Progenitor cell of endocrine pancreas (in vitro differentiated cells): ENCODE measurements at places on chromosomes 5 and 9.

- DNase-seq: no peak
Observed at GRCh38 chr9:6876195-6876894, 118.6 kb downstream of the KDM4C start.

DNA sequence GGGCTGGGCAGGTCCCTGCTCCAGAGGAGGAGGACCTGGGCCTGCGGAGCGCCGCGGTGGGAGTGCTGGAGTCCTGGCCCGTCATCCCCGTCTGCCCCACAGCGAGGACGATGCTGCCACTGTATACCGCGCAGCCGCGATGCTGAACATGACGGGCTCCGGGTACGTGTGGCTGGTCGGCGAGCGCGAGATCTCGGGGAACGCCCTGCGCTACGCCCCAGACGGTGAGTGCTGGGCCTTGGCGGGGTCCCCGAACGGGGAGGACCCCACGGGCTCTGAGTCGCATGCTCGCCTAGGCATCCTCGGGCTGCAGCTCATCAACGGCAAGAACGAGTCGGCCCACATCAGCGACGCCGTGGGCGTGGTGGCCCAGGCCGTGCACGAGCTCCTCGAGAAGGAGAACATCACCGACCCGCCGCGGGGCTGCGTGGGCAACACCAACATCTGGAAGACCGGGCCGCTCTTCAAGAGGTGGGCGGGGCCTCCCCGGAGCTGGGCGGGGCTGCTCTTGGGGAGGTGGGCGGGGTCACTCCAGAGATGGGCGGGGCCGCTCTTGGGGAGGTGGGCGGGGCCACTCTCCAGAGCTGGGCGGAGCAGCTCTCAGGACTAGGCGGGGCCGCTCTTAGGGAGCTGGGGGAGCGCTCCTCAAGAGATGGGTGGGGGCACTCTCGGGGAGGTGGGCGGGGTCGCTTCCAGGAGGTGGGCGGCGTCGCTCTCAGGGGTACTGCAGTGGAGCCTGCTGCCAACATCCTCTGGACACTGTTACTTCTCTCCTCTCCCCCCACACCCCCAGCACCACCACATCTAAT, 13.1 kb downstream of the LRRC26 start:
- no peak for DNase-seq

DNA sequence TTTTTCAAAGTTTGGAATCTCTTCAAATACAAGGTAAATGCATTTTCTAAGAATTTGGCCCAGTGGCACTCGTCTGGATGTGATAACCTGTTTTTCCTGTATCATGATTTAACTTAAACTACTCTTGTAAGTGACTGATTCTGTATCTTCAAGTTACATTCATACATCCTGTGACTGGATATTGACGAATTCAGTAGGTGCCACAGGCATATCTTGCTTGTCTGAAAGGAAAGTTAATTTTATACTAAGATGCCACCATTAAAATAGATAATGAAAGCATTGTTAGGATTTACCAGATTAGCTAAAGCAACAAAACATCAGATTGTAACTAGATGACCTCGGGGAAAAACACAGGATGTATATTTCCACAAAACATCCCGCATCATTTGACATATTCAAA, 175.3 kb upstream of the ZNF608 start:
- no peak for DNase-seq

GRCh38 chr5:39411061-39411460, 13.7 kb downstream of the DAB2 start:
- no peak for DNase-seq

DNA sequence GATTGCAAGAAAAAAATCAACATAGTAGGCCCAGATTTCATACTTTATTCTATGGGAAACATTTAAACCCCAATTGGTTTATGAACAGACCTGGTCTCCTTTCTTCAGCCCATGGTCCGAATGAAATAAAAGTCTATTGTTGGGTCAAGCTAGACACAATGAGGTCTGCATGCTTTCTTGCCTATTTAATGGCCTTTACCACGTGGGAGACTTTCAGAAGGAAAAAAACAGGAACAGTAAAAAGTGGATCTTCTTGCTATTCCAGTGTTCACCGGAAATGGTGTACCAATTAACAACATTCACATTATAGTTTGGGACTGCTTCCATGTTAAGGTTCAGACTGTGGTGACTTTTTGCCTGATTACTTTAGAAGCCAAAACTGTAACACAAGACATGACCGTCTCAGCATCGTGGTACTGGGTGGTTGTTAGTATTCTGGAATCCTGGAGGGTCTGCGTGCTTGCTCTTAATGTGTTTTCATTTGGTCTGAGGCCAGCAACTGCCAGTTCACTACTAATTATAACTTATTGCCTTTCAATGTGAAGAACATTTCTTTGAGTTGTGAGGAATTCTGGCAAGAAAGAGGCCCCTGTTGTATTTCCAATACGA, 85.4 kb upstream of the PRRC1 start:
- DNase-seq: no peak

DNA sequence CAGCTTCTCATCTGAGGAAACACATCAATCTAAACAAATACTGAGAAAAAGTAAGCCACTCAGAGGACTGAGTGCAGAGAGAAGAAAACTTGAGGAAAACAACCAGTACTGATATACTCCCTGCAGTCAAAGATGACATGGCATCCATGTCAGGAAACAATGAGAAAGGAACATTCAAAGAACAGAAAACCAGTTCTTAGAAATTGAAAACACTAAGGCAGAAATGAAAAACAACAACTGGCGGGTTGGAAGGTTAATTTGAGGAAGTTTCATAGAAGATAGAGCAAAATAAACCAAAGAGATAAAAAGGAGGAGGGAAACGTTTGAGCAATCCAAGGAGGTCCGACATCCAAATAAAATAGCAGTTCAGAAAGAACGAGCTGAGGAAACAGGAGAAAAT, 475.2 kb downstream of the HINT1 start:
- no peak for DNase-seq

- DNase-seq: no peak
Observed at GRCh38 chr9:79986437-79986836, 414.7 kb downstream of the TLE4 start.

DNA sequence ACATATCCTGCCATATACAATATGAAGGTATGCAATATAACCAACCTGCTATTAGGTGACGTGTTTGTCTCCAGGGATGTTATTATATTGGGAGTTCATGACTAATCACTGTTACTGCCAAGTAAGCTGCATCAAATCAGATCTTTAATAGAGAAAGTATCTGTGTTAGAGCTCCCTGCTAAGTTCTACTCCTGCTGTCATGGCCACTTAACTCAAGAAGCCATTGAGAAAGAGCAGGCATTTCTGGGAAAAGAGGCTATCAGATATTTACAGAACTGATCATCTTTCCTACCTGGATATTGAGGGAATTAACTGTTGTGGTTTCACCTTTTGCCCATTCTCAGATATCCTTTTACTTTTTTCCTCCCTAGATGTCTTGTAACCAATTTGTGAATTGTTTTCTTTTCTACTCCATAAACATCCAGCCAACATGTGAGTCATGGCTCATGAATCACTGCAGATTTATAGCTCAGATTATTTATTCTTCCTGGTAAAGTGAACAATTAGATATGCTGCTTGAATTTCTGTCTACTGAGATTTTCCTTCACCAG, 634.8 kb upstream of the FAM174A start:
- DNase-seq: no peak

GRCh38 chr5:138942861-138943260, 67.7 kb upstream of the LRRTM2 start:
- no peak for DNase-seq

- DNase-seq: no peak
Observed at GRCh38 chr9:95264954-95265615, 52.4 kb downstream of the FANCC start.

GRCh38 chr5:172669386-172670004, 28.4 kb downstream of the NEURL1B start:
- no peak for DNase-seq

- DNase-seq: no peak
Observed at GRCh38 chr9:32738501-32739172, 44.7 kb upstream of the TMEM215 start.

GRCh38 chr9:89486681-89487080, 11.2 kb downstream of the SEMA4D start:
- no peak for DNase-seq

- DNase-seq: no peak
Observed at GRCh38 chr5:65102371-65102975, 333.7 kb downstream of the CWC27 start.

DNA sequence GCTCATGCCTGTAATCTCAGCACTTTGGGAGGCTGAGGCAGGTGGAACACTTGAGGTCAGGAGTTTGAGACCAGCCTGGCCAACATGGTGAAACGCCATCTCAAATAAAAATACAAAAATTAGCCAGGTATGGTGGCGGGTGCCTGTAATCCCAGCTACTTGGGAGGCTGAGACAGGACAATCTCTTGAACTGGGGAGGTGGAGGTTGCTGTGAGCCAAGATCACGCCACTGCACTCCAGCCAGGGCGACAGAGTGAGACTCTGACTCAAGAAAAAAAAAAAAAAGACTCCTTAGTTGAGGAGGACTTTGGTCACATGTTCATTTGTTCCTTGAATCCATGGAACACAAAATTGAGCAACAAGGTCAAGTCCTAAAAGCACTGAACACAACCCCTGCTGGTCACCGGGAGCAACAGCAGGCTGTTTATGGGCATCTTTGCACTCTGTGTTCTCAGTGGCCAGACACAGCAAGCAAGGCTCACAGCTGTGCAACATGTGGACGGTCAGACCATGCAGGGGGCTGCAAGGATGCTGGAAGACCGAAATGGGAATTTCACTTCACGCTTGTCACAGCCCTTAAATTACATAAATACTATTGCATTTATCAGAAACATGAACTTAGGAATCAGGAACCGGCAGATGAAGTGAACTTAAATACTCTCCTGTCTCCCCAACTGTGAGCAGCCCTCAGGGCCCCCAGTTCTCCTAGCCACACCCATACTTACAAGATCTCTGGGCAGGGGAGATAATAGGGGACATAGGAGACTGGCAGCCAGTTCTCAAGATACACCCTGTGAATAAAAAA, 2.8 kb downstream of the GBGT1 start:
- DNase-seq: no peak

DNA sequence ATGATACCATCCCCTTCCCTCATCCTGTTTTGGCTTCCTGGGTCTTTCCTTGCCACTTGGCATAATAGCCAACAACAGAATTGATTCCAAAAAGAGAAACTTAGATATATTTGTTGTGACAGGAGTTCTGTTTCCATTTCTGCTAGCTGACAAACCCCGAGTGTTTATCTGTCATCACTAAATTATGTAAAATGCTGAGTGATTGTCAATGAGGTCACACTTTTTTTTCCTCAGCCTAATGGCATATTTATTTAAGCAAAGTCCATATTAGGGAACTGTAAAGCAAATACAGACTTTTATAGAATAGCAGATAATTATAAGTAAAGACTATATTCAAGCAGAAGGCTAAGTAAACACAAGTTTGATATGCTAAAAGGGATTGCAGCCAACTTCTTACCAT, 64.0 kb downstream of the RGS7BP start:
- DNase-seq: no peak

DNA sequence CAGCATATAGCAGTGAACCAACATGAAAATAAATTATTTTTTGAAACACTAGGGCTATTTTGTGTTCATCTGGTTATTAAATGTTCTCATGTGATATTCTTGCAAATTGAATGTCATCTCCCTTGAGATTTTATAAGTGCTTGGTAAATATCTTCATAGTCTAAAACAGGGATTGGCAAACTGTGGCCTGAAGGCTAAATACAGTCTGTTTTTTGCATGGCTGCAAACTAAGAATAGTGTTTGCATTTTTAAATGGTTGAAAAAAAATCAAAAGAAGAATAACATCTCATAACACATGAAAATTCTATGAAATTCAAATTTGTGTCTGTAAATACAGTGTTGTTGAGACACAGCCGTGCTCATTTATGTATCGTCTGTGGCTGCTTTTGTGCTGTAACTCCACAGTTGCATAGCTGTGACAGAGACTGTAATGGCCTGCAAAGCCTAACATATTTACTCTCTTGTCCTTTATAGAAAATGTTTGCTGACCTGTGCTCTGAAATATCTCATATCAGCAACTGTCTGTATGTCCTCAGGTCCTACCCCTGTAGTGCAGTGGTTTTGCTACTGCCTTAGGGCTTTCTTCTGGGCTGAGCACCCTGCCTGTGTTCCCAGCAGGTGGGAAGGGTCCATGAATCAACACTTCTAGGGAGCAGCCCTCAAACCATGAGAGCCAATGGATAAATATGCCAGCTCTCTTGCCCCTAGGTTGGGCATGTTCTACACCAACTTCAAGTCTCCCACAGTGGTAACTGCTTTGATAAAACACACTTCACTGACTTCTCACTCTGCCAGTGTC, 41.7 kb upstream of the ARRDC3 start:
- no peak for DNase-seq

- DNase-seq: no peak
Observed at GRCh38 chr9:107628444-107628843, 138.9 kb upstream of the KLF4 start.
